ENCODE measurements at places on chromosomes 3 and 15.

- no peak for DNase-seq
These were observed 49.3 kb downstream of the CPEB1 start for GRCh38 chr15:82597815-82598214.

- no peak for DNase-seq
These were observed 63.8 kb downstream of the TRIM71 start for GRCh38 chr3:32881624-32882023.

DNA sequence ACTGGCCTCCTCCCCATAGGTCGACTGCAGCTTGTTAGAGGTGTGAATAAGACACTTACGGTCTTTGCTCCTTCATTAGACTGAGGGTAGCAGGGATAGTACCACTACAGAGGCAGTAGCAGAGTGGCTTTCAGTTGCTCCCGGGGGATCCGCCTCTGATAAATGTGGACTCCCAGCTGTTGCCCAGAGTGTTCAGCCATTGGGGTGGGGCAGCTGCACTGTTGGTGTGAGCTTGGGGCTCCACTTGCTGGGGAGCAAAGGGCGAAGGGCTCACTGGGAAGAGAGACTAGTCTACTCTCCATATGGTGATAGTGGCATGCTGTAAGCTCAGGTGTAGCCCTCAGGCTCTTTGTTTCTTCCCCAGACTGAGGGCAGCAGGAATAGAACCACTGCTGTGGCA, 239.1 kb downstream of the LRRN1 start:
- no peak for DNase-seq

DNA sequence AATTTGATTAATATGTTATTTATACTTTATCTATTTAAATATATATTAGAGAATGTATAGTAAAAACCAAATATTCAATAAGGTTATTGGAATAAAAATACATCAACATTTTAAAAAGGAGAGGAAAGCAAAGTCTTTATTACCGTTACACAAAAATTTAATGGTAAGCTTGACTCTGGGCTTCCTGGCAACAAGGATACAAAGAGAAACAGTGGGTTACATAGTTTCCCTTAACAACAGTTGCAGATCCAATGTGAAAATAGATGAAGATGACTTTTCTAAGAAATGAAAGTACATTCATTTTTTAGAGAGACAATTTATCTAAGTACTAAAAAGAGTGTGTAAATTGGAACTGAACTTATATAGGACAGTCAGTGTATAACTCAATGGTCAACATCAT, 6.0 kb upstream of the PHLDB2 start:
- no peak for DNase-seq

DNA sequence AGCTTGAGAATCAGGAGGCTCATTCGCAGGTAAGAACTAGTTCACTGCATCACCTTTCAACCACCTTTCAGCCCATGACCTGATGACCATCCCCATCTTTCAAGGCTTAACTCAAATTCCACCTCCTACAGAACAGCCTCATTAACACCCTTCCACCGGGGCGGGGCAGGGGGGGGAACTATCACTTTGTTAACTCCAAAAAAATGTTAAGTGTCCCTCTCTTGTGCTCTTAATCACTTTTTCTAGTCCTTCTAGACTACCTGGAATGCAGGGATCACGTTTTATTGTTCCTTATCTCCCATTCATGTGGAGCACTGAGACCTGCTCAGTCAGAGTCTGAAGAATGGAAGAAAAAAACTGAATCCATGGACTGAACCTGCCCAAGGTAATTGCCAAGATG, 51.8 kb downstream of the ATP13A4 start:
- DNase-seq: no peak

Data from stimulated activated CD4-positive, alpha-beta T cell treated with anti-CD3 and anti-CD28 coated beads, Interleukin-12 subunit alpha, Interleukin-12 subunit beta, amount 100 ng/mL, for 4 hours (primary cell).